ENCODE measurements at places on chromosomes 13 and 19.

GRCh38 chr13:50055454-50055853 lies 40.2 kb downstream of the KCNRG start:
- no peak for DNase-seq

- DNase-seq = no peak
Measured at GRCh38 chr13:113445791-113446487, 7.3 kb downstream of the ADPRHL1 start.

GRCh38 chr19:38452430-38453366 lies 19.2 kb downstream of the RYR1 start:
- no peak for DNase-seq

DNA sequence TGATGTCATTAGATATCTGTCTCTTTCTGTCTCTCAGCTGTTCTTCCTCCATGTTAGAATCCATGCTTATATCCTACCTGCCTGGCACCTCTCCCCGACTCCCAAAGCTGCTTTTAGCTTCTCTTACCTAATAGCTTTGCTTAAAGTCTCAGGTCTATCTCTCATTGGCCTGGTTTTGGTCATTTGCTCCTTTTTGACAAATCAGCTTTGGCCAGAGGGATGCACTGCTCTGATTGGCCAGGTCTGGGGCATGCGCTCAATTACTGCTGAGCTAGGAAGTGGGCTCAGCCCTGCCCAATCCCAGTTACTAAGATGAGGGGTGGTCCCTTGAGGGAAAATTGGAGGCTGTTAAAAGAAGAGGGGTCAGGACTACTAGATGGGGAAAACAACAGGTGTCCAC lies 11.5 kb upstream of the CLASRP start:
- no peak for DNase-seq

DNA sequence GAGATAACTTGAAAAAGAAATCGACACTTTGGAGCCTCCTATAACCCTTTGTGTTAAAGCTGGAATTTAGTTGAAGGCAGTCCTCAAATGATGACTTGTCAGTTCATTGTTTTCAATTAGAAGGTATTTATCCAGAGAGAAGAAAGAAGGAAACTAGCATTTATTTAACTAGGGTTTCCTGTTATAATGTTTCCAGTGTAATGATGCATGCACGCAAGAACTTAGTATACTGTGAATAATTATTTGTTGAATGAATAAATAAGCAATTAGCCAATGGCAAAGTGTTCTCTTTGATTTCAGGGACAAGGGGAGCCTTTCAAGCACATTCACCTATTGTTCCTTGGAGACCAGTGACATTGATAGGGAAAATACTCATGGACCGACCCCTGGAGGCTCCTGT lies 307.4 kb downstream of the KLF5 start:
- no peak for DNase-seq

DNA sequence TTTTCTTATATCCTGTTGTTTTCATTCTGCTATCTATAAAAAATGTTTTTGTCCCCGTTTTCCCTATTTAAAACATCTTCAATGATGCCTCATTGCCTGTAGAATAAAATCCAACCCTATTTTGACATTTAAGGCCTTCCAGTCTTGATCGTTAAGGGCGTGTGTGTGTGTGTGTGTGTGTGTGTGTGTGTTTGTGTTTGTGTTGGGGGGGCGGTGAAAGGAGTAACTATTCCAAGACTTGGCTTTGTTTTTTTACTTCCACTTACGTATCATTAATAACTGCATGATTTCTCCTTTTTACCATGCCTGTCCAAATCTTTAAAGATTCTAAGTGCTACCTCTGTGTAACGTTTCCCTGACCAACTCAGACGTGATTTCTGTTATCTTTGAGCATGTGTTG lies 784 bp downstream of the PIBF1 start:
- DNase-seq = no peak

- DNase-seq = no peak
Measured at GRCh38 chr13:30859326-30859725, 46.7 kb upstream of the MEDAG start.

DNA sequence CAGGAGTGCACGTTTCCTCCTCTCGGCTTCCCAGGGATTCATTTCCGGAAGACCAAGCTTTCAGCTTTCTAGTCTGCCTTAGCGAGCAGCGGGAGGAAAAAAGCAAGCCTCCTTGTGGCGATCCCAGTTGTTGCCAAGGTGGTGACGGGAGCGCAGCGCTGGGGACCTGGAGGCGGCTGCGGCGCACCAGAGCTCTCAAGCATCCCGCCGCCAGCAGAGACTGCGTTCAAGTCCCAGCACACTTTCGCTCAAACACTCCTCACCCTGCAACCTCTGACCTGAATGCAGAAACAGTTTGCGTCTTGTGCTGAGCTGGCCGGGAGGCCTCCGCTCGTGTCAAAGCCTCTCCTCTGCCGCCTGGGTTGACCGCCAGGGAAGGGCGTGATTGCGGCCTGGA lies 4.9 kb downstream of the GSX1 start:
- no peak for DNase-seq

DNA sequence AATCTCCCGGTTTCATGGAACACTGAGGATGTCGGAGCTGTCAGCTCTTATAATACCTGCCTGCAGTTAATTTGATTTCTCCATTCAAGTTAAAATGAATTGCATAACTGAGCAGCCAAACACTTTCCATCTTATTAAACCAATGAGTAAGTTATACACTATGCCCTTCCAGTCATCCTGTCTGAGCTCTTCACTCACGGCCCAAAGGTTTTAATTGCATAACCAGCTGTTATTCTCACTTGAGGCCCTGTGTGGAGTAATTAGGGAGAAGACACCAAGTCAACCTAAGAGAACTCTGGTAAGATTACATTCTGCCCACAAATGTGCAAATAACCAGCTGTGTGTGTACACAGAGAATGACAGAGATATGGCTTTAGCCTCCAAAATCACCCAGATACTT lies 303.5 kb downstream of the TBC1D4 start:
- no peak for DNase-seq

DNA sequence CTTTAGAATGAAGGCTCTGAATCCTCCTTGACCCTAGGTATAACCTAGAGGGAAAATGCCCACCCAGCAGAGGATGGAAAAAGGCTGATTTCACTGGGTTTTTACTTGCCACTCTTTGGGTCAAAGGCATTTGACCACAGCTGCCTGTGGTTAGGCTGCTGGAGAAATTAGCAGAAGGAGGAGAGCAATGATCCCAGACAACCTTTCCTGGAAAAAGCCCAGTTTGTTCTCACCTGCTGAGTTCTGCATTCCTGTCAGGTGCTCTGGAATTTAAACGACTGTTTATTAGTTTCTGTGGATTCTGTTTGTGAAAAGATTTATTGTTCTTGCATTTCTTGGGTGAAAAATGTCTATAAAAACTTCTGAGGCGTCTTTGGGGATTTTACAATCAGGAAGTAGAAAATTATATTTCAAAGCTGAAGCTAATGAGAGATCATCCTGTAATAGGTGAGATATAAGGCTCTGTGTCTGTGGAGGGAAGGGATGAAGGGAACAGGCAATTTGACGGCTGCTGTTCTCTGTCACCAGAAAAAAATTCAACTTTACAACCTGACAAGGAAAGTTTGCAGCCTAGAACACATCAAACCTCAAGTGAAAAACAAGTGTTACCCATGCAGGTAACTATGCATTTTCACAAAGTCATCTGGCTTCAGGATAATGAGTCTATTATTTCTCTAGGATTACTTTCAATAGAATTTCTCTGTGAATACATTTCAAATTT lies 519.7 kb downstream of the DIAPH3 start:
- no peak for DNase-seq

- DNase-seq = peak; percentile 89
Measured at GRCh38 chr19:18282021-18282787, 782 bp upstream of the JUND start.

DNA sequence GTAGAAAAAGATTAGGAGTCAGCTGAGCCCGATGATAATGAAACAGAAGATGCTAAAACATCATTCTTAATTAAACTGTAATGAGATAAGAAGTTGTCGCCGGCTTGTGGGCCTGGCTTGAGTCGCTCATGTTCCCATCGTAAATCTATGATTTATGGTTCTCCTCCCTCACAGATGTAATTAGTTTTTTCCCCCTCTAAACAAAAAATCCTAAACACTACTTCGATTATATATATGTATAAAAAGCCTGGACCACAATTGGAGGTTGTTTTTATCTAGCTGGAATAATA lies 151.3 kb downstream of the PTPRS start:
- no peak for DNase-seq

- DNase-seq = no peak
Measured at GRCh38 chr19:37692956-37693620, 26.5 kb downstream of the ZNF607 start.

DNA sequence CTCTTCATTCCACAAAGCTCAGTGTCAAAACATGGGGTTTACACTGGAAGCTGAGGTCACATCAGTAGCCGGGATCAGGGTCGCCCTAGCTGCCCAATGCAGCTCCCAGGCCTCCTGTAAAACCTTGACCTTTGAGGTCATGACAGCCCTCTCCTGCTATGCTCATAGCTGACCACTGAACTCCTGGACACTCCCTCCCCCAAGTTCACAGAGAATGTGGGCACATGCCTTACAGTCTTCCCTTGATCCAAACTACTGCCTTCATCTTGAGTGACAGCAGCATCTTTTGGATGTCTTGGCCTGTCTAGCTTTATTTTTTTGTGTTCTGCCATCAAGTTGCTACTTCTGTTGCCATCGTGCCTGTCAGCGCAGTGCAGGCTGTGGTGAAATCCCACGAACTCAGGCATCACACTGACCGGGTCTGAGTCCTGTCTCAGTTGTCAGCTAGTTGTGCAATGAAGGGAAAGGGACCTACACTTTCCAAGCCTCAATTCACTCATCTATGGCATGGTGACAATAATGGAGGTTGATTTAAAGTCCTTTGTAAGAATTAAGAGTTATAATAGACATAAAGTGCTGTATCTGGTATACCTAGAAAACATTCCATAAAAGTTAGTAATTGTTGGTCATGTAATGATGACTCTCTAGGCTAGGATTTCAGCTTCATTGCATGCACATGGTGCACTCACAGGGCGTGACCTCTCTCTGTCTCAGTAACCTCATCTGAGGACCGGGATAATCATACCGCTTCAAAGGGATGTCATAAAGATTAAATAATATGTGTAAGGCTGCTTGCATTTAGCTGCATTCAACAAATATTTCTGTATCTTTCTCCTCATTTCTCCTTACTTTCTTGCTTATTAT lies 16.4 kb upstream of the ALOX5AP start:
- no peak for DNase-seq

- DNase-seq = no peak
Measured at GRCh38 chr13:105465745-105466144, 1069.7 kb downstream of the EFNB2 start.

DNA sequence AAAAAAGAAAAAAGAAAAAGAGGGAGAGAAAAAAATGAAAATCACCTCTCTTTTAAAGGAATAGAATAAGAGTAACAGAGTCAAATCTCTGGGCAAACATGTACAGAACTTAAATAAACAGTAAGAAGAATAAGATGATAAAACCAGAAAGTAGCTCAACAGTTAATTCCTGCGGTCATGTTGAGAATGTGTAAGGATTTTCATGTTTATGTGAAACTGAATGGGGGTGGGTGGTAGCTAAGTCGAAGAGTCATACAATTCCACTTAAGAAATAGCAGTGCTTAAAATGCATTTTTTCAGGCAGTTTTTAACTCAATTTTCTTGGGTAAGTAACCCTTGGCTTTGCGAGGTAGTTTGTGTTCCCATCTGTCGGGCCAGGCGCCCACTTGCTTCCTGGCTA lies 60.9 kb downstream of the PEX11G start:
- DNase-seq = no peak

DNA sequence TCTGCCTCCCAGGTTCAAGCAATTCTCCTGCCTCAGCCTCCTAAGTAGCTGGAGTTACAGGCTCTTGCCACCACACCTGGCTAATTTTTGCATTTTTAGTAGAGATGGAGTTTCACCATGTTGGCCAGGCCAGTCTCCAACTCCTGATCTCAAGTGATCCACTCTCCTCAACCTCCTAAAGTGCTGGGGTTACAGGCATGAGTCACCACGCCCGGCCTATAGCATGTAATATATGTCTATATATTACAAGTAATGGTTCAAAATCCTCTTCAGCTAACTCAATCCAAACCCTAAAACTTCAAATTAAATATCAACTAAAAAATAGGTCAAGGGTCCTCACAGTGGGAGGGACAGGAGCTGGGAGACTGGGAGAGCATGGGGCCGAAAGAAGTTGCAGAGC lies 28.0 kb downstream of the FPR3 start:
- no peak for DNase-seq

DNA sequence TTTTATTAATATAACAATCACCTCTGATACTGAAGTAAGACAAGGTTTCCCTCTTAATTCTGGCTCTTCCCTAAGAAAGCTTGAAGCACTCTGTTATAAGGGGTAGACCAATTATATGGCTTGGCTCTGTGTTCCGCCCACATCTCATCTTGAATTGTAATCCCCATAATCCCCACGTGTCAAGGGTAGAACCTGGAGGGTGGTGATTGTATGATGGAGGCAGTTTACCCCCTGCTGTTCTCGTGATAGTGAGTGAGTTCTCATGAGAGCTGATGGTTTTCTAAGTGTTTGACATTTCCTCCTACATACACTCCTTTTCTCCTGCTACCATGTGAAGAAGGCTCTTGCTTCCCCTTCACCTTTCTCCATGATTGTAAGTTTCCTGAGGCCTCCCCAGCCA lies 363.8 kb upstream of the PCDH20 start:
- DNase-seq = no peak

GRCh38 chr13:110311443-110312338 lies 4.6 kb downstream of the COL4A2 start:
- no peak for DNase-seq

DNA sequence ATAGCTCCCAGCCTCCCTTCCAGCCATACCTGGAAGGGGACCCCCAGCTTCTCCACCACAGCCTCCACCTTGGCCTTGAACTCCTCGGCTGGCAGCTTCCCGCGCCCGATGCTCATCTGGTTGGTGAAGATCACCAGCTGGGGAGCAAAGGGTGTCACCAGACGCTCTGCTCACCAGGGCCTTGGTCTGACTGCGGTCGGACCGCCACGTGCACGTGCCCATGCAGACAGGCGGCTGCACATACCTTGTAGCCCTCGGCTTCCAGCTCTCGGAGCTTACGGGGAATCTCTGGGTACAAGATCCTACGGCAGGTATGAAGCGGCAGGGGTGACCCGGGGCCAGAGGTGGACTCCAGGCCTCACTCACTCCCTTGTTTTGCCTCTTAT lies 3.4 kb downstream of the PNKP start:
- DNase-seq = no peak

Measured in DMS79 (cell line).